ENCODE measurements at places on chromosomes 5 and 9. TPM values are rescaled to one million over a fixed set of nuclear protein-coding genes. Genes with fewer than 3 reads are reported as not detected.

GRCh38 chr5:8366266-8366665, 497.3 kb downstream of the MTRR start:
- no peak for DNase-seq

DNA sequence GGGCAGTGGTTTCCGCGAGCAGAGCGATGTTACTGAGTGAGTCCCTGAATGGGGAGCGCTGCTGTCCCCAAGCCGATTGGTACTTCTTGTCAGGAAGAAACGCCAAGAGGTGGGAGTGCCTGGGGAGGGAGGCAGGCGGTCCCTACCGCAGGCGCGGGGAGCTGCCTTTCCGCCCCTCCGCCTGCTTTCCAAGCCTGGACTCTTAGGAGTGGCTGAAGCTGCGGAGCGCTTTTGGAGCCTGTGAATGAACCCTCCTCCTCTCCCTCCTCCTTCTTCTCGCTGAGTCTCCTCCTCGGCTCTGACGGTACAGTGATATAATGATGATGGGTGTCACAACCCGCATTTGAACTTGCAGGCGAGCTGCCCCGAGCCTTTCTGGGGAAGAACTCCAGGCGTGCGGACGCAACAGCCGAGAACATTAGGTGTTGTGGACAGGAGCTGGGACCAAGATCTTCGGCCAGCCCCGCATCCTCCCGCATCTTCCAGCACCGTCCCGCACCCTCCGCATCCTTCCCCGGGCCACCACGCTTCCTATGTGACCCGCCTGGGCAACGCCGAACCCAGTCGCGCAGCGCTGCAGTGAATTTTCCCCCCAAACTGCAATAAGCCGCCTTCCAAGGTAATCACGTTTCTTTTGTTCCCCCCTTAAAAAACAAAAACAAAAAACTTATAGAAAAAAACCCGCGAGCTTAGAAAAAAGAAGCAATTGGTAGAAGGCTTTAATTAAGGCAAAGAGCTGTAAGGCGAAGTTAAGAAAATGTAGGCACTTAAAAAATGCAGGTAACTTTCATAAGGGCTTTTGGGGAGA, at the start of gene VCAN:
Gene VCAN (plus strand): TSS at position 340 of the 808 bp plus-strand sequence. CDS start 11,775 bp downstream, outside the sequence.
- peak; percentile 93 for DNase-seq

- no peak for DNase-seq
Observed at GRCh38 chr9:95509851-95510708, 6.7 kb downstream of the PTCH1 start.

GRCh38 chr9:34409154-34409553, 32.5 kb upstream of the MYORG start:
- DNase-seq, result no peak

GRCh38 chr5:128596071-128596470, 58.0 kb upstream of the FBN2 start:
- DNase-seq, result no peak

DNA sequence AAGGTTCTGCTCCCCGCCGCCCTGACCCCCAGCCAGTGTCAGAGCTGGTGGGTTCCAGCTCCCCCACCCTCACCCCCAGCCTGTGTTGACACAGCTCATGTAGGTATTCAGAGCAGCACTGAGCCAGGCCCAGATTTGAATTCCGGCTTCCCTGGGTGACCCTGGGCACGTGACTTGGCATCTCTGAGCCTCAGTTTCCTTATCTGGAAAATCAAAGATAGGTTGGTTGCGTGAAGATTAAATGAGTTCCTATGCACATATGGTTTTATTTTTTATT, 42.0 kb downstream of the HMCN2 start:
- DNase-seq, result no peak

GRCh38 chr9:115469841-115470240, 351.9 kb upstream of the TNC start:
- DNase-seq, result no peak

DNA sequence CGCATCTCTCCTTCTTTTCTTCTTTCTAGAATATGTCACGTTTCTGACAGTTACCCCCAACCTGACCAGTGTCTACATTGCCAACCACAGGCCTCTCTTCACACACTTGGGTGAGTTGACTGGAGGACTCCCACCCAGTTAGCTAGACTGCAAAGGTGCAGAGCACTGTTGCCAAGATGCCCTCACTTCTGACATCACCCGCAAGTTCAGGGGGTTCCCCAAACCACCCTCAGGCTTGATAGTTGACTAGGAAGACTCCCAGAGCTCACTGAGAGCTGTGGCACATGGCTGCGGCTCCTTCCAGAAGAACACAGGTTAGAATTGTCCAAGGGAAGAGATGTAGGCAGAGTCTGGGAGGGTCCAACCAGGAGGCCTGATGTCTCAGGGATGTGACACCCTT, 17.2 kb downstream of the ADAMTS13 start:
- no peak for DNase-seq

- no peak for DNase-seq
Observed at GRCh38 chr5:78719504-78720219, 71.1 kb upstream of the LHFPL2 start.

- no peak for DNase-seq
Observed at GRCh38 chr9:89916001-89916597, 311.3 kb downstream of the GADD45G start.

GRCh38 chr5:145218019-145218418, 617.1 kb downstream of the PRELID2 start:
- DNase-seq, result no peak

DNA sequence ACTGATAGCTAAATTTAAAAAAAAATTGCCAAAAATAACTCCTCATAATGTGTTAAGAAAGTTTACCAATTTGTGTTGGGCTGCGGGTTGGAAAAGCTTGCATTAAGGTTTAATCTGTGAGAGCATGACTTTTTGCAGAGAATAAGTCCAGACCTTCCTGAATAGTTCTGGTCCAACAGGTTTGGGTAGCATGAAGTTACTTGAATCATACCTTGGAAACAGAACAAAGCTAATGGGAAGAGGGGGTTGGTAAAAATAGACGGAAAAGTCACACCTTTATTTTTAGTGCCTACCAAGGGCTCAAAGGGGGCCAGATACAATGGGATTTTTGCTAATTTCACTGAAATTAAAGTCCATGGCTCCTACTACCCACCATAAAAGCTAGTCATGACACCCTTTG, 17.1 kb upstream of the MATR3 start:
- no peak for DNase-seq

Gene PGM5
- total RNA-seq, result 9.8 TPM

Gene SHC3
- total RNA-seq, result 2.6 TPM

Gene TMEM215
- not detected for total RNA-seq

Gene CRHBP
- not detected for total RNA-seq

Gene SPATA31E1
- not detected for total RNA-seq
